Smooth muscle cell of the brain vasculature (primary cell): ENCODE measurements at places on chromosomes 12 and 14.

GRCh38 chr12:79452906-79453305, 237.9 kb downstream of the PAWR start:
- no peak for DNase-seq

DNA sequence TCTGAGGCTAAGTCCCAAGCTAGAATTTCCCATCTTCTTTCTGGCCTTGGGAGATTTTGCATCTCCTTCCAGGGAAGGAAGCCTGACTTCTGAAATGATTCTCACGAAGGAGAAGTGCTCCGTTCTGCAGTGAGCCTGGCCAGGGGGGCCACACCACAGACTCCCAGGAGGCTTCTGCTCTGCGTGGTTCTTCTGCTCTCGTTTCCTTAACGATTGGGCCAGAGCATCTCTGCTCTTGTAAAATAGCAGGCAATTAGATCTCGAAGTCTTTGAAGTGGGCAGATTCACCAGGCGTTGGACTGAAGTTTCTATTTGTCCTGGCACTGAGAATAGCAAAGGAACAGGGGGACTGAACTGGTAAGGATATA, 6.7 kb upstream of the BATF start:
- no peak for DNase-seq

- no peak for DNase-seq
Observed at GRCh38 chr14:69037790-69038454, 58.8 kb upstream of the ACTN1 start.

DNA sequence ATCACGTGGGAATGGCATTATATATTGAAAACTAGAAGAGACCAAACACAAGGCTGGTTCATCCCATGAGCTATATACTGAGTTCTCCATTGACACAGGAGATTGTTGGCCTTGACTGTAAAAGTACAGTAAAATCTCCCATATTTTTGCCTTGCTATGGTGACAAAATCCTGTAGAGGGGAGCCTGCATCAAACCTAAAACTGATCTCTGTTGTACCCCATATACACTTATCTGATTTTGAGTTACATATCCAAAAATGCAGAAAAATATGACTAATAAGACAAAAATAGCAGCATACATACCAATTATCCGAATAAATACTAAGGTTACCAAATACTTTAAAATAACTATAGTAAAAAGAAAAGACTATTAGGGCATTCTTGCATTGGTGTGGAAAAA, 60.4 kb downstream of the TMTC3 start:
- DNase-seq, result no peak

- DNase-seq, result no peak
Observed at GRCh38 chr12:4859478-4860210, 50.1 kb upstream of the KCNA1 start.
